Epithelial cell of prostate (primary cell): ENCODE measurements at places on chromosomes 12 and 14.

GRCh38 chr12:44875954-44876543 is at the start of gene NELL2:
Gene NELL2, minus strand, starts transcription at chr12:44876315. Its CDS starts 446 bp downstream, at chr12:44875869.
- DNase-seq, result no peak

DNA sequence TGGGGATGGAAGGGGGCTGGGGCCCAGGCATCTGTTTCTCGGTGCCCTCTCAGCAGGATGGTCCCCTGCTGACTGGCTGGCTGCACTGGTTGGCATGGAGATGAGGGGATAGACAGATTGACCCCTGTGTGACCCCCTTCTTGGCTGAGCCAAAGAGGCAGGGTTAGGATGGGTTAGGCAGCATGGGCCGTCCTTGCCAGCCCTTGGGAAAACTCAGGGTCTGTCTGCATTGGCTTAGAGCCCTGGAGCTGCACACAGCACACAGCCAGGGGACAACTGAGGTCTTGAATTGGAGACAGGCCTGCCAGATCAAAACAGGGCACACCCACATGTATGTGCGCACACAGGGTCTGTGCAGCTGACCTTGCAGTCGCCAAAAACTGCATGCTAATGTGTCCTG is 11.2 kb upstream of the LRP1-AS start:
- no peak for DNase-seq

GRCh38 chr12:75837700-75838099 is 193.9 kb downstream of the PHLDA1 start:
- DNase-seq, result no peak

DNA sequence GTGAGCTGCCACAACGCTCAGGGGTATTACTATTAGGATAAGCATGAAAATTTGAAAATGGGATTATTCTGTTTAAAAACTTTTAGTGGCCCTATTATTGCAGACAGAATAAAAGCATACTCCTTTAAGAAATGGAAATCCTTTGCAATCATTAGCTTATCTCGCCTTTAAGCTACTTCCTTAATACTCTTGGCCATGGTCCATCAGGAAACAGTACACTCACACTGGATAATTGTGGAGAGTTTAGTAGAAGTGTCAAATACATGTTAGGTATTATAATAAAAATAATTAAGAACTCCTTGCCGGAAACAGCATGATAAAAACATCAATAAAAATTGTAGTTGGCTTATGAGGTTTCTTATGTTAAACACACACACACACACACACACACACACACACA is 100.4 kb upstream of the PPFIA2 start:
- DNase-seq, result no peak

- DNase-seq, result peak; percentile 22
Observed at GRCh38 chr12:75790219-75790618, 241.4 kb downstream of the PHLDA1 start.

- no peak for DNase-seq
Observed at GRCh38 chr14:44941591-44941990, 20.2 kb downstream of the KLHL28 start.

DNA sequence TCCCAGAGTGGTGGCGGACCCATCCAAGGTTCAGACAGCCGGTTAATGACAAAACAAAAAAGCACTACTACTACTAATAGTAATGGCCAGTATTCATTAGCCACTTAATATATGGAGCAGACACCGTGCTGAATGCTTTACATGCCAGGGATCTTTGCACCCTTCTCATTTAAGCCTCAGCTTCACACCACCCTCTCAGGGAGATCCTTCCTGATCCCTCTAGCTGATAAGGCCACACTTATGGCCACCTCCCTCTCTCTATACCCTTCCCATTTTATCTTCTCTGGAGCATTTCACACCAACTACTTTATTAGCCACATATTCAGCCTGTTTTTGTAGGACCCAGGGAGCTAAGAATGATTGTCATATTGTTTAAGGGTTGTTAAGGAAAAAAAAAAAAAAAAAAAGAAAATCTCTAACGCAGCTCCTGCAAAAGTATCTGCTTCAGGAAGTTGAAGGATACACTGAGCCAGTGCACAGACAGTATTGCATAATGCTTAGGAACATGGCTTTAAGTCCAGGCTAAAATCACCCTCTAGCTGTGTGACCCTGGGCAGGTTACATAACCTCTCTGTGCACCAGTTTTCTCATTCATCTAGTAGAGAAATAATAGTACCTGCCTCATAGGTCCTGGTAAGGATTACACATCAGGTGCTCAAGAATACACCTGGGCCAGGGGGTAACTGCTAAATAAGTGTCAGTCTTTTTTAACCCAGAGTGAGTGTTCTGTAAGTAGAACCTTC is 29.4 kb downstream of the NUAK1 start:
- no peak for DNase-seq

DNA sequence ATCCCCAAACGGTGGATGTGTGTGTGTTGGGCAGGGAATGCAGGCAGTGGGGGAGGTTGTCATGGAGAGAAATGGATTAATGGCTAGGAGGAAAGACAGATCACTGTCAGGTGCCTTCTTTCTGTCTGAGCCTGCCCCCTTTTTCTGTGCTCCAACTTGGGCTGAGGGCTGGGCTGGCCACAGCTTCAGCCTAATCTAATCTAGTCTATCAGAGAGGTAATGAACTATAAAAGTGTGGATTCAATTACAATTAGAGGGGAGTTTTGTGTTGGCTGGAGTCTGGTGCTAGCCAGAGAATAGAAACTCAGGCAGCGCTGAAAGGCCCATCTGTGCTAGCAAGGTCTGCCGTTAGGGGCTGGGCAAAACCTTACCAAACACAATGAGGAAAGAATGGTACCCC is 41.2 kb downstream of the NEUROD4 start:
- DNase-seq, result no peak

- no peak for DNase-seq
Observed at GRCh38 chr12:47773062-47773857, at the start of gene SLC48A1. Gene SLC48A1, plus strand, starts transcription at chr12:47773238. Its CDS starts 67 bp downstream, at chr12:47773305.

GRCh38 chr14:68011406-68012028 is 191.9 kb downstream of the RAD51B start:
- no peak for DNase-seq

- DNase-seq, result no peak
Observed at GRCh38 chr12:100801320-100801719, 6.7 kb downstream of the ANO4 start.

- no peak for DNase-seq
Observed at GRCh38 chr12:92255741-92256140, 110.1 kb upstream of the BTG1 start.

GRCh38 chr12:70180130-70180529 is 63.1 kb upstream of the CNOT2 start:
- DNase-seq, result no peak

DNA sequence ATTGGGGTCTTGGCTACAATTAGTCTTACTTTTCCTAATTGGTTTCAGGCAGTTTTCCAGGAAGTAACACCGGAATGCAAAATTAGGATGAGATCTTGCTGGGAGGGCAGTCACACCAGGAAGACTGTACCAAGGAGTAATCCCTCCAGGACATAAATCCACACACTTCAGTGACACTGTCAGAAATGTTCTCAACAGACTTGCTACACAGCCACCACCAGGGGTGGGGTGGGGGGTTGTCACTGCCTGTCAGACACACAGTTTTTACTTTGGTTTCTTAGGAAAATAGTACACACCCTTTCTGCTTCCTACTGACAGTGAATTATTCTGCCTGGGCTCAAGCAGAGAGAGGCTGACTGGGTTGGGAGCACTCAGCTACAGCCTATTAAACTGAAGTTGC is 102.9 kb upstream of the CCDC196 start:
- DNase-seq, result no peak

DNA sequence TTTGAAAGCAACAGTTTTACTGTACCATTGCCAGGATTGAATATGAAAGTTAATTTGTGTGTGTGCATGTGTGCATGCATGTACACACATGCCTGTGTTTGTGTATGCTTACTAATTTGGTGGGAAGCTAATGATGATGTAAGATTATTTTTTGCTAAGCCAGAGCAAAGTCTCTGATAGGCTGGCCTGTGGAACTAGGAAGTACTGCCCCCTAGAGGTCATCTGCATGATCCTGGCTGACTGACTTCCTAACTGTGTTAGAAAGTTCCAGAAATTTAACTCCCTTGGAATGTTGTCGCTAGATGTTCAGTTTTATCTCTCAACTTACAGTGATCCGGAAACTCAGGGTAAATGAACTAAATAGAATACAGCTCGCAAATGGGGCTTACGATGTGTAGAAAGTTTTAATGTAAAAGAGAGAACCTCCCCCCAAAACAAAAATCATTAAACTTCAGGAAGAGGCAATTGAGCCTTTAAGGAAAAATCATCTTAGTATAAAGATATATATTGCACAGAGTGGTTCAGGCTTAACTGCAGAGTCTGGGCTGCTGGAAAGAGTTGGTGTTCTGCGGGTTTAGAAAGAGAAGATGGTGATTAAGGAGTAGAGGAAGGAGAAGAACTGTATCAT is 34.3 kb upstream of the SLC38A1 start:
- peak; percentile 18 for DNase-seq

GRCh38 chr14:59022144-59022543 is 166.3 kb upstream of the DAAM1 start:
- DNase-seq, result no peak

GRCh38 chr12:52631264-52631663 is 12.9 kb upstream of the KRT73 start:
- DNase-seq, result no peak

DNA sequence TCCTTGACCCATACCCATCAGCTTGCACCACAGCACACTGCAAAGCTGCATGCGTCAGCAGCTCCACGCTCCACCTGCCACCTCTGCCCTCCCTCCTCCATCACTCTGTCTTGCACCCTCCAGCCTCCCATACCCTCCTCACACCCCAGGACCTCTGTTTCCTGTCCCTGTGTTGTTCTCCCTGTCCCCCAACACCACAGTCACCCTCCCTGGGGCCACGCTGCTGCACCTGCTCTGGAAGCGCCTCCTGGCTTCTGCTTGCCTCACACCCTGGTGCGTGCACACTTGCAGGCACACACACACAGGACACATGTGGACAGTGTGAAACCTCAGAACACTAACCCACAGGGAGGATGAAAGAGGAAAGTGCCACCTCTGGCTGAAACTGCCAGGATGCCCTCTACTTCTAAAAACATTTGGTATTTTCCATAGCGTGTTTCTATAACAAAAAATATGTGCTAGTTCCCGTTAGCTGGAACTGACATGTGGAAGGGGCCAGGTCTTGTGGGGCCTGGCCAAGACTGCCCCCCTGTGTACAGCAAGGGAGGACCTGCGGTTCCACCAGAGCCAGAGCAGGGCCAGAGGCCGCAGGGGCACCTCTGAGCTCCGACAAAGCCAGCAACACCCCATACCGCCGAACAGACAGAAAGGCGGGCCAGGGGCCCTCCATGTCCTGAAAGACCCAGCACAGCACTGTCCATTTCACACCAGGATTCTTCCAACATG is 10.0 kb downstream of the BRF1 start:
- DNase-seq, result no peak

GRCh38 chr14:69299286-69300035 is 39.5 kb downstream of the GALNT16 start:
- no peak for DNase-seq

GRCh38 chr12:69150796-69151127 is 88.6 kb upstream of the CPSF6 start:
- DNase-seq, result no peak

DNA sequence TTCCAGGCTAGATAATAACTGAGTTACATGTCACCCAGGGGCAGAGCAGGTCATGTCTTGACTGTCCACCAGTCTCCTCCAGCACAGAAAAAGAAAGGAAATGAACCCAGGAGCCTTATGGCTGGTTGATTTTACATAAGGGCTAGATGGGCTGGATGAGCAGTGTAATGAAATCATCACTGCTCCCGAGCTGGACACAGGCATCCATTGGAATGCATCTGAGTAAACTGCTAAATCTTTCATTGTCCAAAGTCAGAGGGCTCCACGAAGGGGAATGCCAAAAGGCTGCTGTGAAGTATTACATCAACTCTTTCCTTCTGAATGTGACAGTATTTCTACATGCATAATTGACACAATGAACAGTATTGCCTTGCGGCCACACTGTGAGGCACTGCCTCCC is 30.1 kb upstream of the TSPAN11 start:
- no peak for DNase-seq

DNA sequence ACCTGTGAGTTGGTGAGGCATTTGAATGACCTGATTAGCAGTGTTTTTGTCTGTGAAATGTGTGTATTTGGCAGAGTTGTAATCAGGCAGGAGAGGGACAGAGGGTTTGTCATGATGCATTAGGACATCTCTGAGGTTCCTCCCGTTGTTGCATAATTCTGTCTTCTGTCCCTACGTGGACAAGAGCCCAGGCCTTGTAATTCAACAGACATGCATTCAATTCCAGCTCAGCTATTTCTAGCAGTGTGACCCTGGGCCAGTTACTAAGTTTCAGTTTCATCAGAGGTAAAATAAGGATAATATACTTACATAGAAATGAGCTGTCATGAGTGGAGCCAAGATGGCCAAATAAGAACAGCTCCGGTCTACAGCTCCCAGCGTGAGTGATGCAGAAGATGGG is 208.6 kb downstream of the SLC38A4 start:
- DNase-seq, result no peak

DNA sequence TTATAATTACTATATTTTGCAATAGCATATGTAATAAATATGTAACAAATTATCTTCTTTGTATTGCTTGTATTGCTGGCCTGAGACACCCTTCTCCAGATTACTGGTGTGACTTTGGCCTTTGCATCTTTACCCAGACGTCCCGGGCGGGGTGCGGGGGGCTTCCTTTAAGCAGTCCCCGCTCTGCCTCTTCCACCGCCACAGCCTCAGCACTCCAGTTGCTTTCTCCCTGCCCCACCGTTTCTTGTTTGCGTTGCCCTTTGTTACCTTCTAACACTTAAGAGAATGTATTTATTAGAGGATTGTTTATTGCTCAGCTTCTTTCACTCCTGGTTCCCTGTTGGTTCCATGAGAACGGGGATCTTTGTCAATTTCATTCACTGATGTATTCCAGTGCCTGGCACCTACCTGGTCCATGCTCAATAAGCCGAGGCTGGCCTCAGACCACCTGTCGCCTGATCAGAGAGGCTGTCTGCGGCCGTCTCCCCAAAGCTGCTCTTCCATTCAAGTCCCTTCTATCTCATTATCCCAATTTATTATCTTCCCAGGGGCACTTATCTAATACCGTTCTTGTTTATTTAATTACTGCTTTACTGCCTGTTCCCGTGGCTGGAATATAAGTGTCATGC is 100.5 kb upstream of the RFLNA start:
- no peak for DNase-seq

DNA sequence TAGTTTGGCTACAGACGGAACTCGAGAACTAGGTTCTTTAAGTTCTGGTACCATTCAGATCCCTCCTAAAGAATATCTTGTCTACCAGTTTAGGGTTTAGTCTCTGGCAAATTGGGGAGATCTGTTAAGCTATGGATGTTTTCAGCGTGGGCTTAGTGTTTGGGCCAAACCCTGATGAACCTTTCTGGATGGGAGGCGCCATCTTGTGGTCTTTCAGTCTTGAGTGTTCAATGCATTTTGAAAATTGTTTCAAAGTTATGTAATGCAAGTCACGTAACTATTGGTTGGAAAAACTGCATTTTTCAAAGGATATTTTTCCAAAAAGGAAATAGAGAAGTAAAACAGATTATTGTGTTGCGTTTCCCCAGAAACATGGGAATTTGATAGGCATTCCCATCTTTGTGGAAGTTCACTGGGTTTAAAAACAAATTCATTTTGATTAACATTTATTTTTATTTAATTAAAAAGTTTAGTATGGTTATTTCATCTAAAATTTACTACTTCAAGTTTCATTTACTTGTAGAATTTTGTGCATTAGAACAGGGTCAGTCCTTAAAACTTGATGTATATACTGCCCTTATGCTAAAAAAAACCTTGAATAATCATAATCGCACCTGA is 169.0 kb downstream of the PRIMA1 start:
- no peak for DNase-seq

GRCh38 chr12:64669270-64669842 is 59.1 kb downstream of the RASSF3 start:
- DNase-seq, result no peak
